Posterior vena cava (tissue), 2 donors: ENCODE measurements at places on chromosomes 2 and 18.
A peak's percentile ranks its signal among the peaks of the same experiment; 100 is the strongest.

DNA sequence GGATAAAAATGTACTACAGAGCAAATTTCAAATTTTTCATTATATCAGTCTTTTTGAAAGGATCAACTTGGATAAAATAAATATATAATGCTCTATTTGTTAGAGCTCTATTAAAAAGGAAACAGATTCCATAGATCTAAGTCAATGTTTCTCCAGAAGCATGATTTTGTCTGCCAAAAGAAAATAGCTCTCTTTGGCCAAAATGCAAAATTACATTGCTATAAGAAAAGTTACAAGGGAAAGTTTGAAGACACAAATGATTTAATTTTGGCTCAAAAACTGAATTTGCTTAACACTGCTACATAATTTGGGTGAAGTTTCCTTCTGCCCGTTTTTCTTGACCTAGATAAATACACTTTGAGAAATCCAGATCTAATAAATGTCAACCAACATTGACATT is 15.7 kb downstream of the C2orf69 start:
- no peak for DNase-seq

GRCh38 chr18:79332646-79333045 is 63.1 kb upstream of the NFATC1 start:
- no peak for DNase-seq

DNA sequence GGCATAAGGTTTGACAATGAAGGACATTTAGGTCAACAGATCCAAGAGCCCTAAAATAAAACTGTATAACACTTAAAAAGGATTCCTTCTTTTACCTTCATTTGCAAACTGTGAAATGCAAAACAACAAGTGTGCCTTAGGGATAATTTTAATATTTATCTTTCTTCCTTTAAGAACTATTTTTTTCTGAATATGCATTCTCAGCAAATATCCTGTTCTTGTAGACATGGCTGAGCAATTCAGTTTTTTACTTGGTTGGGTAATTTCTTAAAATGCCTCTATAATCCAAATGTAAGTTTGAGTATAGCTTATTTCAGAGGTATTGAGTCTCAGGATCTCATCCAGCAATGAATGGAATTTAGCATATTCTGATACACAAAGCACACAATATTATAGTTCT is 43.0 kb upstream of the KCNJ3 start:
- DNase-seq = no peak

GRCh38 chr2:11411768-11412448 is 54.1 kb downstream of the E2F6 start:
- DNase-seq = no peak

DNA sequence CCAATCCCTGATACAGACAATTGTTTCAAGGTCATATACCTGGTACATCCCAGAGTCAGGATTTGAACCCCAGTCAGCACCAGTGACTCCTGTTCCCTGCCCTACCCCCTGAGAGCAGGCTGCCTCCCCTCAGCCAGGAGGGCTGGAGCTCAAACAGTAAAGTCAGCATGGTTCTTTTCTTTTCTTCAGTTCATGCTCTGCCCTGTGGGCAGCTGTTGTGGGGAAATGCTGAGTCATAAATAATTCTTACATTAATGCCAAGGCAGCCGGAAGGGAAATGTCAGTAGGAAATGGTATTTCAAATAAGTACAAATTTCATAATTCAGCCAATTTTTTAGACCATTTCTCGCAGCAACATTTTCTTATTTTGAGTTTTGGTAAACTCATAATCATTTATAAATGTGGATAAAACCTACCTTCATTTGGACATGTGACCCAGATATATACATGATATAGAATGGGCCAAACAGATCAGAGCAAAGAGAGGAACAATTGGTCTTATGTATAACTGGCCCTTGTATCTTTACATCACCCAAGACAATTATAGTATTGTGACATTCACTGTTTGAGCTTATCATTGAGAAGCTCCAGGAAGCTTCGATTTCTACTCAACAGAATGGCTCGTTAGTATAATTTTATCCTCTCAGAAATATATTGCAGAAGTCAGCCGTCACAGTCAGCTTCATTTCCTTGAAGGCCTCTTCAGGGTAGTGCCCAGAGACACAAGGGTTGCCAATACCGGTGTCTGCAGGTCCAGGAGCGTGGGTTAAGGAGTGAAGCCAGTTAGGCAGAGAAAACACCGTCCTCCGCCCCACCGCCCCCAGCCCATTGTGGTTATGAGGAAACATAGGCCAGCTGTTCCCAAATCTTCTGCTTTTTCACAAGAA is 28.0 kb upstream of the SCYGR1 start:
- peak; percentile 87 for DNase-seq

DNA sequence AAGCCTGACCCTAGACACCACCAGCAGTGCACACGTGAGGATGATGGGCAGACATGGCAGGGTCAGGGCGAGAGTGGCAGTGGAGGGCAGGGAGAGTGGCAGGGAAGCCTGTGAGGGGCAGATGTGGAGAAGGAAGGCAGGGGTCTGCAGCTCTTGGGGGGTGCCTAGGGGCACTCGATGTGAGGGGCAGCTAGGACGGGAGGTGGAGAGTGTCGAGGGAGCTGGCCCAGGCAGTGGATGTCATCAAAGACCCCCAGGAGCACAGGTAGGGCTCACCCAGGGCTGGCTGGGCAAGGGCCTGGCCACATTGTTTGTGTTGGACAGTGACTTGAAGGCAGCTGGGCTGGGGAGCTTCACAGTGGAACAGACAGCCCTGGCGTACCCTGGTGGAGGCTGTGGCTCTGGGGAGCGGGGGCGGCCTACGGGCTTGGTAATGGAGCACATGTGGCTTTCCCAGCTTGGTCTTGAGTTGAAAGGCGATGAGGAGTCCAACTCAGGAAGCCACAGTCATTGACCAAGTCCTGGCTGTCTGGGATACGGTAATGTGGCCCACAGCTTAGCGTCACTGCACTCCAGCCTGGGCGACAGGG is 87.1 kb downstream of the RTP5 start:
- DNase-seq = peak; percentile 45

GRCh38 chr18:59813942-59814341 is 85.9 kb upstream of the PMAIP1 start:
- DNase-seq = no peak

DNA sequence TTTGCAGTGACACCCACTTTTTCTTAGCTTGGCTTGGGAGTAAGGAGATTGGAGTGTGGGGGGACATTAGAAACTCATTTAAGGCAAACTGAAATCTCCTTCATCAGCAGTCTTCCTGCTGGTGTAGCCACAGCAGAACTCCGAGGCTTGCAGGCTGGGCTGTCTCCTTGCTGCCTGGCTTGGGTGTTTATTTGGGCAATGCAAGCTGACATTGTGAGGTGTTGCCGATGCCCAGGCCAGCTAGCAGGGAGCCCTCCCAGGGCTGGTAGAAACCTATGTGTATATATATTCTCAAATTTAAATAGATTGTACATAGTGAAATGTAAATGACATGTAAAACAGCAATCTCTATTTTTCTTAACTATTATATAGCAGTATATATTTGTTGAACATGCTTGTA is 11.8 kb downstream of the GDF7 start:
- DNase-seq = no peak

GRCh38 chr2:86308356-86308755 is 29.1 kb downstream of the REEP1 start:
- no peak for DNase-seq

- no peak for DNase-seq
Measured at GRCh38 chr2:9419541-9419940, 3.8 kb downstream of the ITGB1BP1 start.

GRCh38 chr2:238263204-238264071 is 23.6 kb upstream of the HES6 start:
- peak; percentile 98 for DNase-seq

- peak; percentile 58 for DNase-seq
Measured at GRCh38 chr18:48326901-48327675, 82.1 kb downstream of the ZBTB7C start.

- no peak for DNase-seq
Measured at GRCh38 chr2:235480614-235481013, 13.2 kb upstream of the AGAP1 start.

DNA sequence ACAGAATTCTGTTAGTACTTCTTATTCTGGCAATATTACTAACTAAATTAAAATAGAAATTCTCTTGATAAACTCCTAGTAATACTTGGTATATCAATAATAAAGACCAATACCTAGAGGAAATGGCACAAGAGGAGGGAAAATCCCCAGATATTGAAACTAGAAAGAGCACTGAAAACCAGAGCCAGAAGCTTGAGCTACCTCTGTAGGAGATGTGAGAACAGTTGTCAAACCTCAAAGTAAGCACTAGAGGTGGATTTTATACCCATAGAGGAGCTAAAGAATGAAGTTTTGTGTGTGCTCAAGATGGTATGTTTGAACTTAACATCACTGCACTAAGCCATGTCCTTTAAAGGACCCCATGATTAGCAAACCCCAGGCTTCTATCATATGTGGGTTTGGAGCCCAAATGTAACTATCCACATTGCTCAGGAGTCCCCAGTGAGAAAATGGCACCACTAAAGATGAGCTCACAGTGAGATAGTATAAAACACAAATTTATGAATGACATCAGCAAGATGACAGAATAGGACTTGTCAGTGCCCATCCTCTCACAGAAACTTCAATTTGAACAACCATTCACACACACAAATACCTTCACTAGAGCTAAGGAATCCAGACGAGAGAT is 122.1 kb downstream of the PKP4 start:
- no peak for DNase-seq

DNA sequence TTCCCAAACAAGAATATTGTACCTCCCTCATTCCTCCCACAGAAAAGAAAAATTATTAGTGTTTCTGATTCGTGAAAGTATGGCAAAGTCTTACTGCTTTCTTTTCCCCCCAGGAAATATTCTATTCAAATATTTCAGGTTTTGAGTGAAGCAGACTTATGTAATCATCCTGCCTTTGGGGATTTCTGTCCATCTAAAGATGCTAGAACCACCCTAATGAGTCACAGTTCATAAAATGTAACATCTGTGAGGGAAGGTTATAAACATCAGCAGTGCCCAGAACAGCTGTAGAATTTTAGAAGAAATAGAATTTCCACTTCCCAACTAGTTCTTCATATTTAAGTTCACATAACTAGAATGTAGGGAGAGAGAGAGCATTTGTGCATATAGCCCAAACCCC is 39.0 kb downstream of the EEF1B2 start:
- no peak for DNase-seq

DNA sequence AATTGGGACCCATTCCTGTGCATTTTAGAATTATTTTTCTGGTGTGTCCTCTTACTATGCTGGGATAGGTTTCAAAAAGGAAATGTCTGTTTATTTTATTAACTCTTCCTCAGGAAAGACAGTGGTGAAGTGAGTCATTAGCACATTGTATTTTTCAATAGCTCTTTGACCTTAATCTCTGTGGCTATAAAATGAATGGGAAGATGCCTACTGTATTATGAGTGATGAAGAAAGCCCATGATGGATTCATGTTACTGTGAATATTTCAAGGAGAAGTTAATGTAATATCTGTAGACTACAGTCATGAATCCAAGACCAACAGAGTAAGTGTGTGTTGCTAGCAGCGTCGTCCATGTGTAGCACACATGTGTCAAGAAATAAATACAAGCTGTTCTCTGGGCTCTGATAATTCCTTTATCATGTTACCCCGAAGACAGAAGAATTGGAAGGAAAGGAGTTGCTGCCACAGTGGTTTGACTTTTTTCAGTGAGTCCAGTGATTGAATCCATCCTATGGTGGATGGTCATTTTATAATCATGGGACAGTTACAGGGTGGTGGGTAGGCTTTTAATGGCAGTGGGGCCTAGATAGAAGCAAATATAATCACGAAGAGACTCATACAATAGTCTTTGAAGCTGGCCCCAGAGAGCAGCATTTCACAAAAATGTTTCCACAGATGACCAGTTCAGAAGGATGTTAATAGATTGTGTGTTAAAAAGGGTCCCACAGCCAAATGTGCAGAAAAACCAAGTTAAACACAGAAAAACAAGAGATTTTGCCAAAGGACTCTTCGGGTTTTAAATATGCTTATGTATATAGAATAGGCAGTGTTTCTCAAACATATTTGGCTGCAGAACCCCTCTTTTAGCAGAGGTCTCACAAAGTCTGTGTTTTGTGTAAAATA is 239.7 kb upstream of the RASGRP3 start:
- no peak for DNase-seq
